GM06990 (cell line): ENCODE measurements at places on chromosomes 1 and 21.

DNA sequence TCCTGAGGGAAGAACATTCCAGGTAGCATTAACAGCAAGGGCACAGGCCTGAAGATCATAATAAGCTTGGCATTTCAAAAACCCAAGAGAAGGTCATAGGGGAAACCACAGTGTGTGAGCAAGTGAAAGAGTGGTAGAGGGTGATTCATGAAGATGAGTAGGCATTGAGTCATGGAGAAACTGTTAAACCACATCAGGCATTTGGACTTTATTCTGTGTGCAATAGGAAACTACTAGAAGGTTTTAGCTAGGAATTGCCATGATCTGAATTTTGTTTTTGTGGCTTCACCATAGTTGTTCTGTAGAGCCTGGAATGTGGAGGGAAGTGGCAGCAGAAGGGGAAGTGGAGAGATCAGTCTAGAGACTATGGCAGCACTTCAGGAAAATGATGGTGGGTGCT, 359.0 kb upstream of the PTBP2 start:
- no peak for DNase-seq

GRCh38 chr1:73673971-73674370, 524.0 kb downstream of the LRRIQ3 start:
- no peak for DNase-seq

DNA sequence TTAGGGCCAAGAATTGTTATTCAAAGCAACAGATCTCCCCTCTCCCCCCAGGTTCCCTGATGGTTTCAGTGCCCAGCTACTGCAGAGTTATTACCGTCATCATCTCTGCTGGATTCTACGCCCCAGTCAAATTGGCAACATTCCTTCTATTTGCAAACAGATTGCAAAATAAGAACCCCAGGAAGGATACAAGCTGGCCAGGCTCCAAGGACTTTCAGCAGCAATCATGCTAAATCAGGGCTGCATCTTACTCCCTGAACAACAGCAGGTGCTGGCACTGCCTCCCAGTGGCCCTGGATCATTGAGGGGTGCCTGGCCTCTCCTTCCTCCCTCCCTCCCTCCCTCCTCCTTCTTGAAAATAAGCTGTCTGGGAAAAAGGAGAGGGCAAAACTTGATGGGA, 521.6 kb upstream of the BEND5 start:
- no peak for DNase-seq

DNA sequence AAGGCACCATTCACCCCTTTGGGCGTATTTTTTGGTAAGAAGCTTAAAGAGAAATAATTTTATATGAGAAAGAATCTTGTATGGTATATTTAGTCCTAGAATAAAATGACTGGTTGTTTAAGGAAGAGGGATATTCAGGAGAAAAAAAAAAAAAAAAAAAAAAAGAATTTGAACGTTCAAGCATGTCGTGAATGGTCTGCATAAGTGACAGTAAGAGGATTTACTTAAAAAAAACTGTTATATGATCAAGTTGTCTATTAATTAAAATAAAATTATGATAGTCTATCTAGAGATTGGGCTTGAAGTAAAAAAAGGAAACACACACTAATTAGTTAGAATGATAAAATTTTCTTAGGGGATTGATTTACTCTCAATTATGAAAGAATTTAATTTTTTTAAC, 11.7 kb upstream of the OR14I1 start:
- no peak for DNase-seq

- DNase-seq, result no peak
Observed at GRCh38 chr1:167342846-167343245, 122.2 kb downstream of the POU2F1 start.

DNA sequence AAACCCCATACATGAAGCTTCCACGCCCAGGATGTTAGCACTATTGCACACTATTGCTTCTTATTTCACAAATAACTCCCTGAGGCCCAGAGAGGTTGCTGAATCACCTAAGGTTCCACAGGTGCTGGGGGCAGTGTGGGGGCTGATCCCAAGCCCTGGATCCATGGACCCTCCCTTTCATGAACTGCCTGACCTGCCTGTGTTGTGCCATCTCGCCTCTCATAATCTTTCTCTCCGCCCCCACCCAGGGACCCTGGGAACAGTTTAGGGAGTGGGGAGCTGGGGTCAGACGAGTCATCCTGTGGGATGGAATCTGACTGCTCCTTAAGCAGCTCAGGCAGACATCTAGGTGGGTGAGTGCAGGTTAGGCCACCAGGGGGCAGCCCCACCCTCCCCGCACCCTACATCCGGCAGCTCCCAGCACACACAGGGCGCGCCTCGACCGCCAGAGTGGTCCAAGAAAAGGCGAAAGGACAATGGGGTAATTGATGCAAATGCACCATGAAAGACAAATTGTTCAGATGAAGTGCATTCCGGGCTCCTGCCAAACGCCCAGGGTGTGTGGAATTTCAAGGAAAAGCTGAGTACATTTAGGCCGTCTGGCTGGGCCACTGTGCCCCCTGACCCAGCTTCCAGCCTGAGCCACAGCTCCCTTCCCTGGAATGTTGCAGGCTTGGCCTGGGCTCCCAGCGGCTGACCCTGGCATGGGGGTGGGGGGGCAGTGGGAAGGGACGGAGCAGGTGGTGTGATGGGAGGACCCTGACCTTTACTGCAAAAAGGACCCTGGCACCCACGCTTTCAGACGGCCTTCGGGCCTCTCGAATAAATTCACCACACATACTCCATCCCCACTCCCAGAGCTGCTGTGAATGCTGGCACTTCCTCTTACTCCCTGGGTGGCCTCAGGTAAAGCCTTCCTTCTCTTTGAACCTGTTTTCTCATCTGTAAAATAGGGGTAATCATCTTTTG, 20.8 kb downstream of the PHLDA3 start:
- peak; percentile 72 for DNase-seq

DNA sequence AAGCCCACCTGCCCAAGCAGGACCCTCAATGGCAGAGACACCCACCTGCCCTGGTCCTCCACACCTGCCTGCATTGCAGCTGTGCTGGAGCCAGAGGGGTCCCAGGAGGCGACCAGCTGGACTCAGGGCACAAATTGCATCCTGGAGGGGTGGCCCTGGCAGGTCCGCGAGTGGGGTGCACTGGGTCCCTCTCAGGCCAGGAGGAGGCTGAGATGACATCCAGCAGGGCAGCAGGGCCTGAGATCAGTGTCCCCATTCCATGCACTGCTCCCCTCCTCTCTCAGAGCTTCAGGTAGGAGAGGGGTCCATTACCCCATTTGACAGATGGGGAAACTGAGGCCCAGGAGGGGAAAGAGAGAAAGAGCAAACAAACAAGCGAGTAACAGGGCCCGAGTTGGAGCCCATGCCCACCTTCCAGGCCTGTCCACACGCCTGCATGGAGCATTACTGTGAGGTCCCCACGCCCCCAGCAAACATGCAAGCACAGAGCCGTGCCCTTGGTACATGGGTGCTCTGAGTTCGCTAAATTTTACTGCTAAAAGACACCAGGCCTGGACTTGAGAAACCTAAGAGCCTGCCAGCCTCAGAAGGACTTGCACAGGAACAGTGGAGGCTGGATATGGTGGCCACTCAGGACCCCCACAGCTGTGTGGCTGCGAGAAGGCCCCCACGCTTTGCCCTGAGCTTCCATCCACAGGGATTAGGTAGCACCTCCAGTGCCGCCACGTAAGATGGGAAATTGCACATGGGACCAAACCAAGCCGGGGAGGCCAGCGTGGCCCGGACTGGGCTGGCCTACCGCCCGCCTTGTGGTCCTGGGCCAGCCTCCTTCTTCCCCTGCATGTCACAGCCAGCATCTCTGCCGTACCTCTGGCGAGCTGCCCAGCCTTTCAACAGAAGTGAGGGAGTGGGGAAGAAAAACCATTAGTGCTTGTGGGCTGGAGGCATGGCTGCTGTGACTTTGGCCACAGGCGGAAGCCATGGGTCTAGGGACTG, 7.4 kb downstream of the WNT3A start:
- DNase-seq, result no peak

DNA sequence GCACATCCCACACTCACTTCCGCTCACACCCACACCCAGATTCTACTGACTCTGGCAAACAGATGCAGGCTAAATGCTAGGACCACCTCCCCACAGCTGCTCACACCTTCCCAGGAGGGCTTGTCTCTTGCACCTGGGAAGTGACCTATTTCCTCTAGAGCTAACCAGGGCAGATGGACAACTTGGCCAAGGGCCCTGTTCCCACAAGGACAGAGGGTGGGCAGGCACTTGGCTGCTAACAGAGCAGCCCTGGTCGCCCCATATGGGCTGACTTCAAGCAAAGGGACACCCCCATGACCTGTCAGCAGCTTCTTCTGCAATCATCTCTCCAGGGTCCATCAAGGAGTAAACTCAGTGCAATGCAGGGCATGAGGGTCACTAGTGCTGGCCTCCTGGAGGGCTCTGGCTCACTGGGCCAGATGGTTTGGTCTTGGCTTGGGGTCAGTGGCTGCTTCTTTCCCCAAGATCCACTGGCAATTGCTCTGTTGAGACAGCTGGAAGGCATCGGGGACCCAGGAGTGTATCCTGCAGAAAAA, 641.5 kb downstream of the PLPP3 start:
- DNase-seq, result no peak

GRCh38 chr1:102103646-102104045, 106.9 kb upstream of the OLFM3 start:
- no peak for DNase-seq

- DNase-seq, result no peak
Observed at GRCh38 chr1:66764994-66765578, 12.8 kb downstream of the DYNLT5 start.

DNA sequence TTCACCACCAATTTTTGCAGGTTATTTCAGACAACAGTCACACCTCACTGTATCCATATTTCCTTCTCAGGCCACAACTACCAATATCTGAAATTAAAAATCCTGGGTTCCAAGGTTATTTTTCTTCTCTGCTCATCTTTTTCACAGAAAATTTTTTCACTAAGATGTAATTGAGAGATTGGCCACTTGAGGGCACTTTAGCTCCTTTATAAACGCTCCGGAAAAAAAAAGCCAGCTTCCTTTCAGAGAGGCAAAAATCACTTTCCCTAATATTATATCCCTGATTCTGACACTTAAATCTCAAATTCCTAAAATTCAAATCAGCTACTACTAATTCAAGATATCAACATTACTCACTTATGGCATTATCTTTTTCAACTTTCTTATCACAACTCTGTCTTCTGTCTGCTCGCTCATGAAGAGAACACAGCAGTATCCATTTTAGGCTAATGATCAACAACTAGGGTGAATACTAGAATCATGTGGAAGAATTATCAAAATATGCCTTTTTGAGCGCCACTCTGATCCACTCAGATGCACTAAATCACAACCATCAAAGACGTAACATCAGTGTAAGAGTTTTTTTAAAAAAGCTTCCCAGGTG, 101.4 kb upstream of the RGS1 start:
- DNase-seq, result no peak

DNA sequence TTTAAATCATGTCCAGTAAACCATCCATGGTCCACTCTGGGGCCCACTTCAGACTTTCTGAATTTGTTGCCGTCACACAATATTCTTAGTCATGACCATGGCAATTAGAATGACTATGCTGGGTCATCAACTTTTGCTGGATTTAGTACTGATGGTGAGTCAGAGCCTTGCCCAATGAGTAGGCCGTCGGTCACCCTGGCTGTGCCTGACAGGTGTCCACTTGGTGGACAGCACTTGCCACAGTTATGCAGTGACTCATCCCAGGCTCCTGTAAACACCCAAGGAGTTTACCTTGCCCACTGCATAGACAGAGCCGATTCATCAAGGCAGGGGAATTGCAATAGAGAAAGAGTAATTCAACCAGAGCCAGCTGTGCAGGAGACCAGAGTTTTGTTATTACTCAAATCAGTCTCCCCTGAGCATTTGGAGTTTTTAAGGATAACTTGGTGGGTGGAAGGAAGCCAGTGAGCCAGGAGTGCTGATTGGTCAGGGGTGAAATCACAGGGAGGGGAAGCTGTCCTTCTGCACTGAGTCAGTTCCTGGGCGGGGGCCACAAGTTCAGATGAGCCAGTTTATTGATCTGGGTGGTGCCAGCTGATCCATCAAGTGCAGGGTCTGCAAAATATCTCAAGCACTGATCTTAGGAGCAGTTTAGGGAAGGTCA, 333.8 kb downstream of the PTPRU start:
- DNase-seq, result no peak

DNA sequence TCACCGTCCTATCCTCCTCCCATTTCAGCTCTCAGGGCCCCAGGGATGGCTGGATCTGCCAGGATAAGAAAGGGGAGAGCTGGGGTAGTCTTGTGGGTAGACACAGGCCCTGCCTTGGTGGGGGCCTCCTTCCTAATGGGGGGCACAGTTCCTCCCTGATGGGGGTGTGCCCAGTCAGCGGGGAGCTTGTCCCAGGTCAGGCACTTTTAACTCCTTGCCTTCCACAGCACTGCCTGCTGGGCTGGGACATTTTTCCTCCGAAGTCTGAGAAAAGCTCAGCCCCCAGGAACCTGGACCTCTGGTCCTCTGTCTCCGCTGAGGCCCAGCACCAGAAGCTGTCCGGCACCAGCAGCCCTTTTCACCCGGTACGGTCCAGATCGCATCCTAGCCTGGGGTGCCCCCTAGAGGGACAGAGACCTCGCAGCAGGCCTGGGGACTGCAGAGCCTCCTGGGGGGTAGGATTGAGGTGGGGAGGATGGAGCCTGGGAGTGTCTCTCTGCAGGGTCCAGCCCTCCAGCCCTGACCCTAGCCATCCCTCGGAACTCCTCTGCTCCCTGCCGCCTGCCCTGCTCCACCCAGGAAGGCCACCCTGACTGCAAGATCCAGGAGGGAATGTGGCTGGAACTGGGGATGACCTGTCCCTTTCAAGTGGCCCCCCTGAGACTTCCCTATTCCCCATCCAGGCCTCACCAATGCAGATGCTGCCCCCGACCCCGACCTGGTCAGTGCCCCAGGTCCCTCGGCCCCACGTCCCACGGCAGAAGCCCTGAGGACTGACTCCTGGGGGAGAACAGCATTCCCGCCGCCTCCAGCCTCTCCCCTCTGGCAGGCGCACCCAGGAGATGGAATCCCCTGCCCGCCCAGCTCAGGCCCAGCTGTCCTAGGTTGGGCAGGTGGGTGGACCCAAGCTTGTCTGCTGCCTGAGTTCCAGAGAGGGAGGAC, 12.0 kb downstream of the MIIP start:
- no peak for DNase-seq

DNA sequence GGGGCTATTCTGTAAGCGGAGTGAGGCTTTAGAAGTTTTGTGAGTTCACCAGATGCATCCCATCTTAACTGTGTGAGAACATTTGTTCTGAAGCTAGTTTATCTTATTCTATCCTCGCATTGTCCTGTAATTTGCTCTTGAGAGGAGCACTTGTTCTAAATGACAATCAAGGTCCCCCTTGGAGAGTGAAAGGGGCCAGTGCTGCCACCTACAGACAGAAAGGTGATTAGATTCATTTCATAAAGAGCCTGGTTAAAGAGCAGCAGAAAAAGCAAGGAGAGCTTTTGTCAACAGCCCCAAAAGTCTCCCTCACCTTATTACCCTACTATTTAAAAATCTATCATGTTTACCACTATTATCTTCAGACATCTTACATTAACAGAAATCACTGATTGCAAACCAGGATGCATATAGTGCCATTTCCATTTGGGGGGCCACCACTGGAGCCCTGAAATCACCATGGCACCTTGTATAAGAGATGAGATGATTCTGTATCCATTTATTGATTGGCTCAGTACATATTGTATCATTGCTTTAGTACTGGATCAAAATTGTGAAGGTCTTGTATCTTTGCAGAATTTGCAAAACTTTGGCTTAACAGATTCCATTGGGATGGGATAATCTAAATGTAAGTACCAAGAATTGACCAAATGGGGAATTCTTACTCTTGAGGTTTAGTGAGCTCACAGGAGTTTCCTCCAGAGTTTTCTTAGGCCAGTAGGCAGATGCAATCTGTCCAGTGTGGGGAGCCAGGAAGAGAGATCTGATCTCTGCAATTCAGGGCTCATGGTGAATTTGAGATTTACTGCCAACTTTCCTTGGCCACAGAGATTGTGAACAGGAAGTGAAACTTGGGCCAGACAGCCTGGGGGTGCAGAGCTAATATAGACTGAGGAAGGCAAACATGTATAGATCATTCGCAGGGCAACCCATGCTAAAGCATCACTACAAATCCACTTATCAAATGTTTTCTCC, 64.3 kb upstream of the TRABD2B start:
- no peak for DNase-seq
